ENCODE measurements at places on chromosomes 5 and 9.

- no peak for DNase-seq
These were observed 10.6 kb downstream of the AFAP1L1 start for GRCh38 chr5:149282027-149282965.

DNA sequence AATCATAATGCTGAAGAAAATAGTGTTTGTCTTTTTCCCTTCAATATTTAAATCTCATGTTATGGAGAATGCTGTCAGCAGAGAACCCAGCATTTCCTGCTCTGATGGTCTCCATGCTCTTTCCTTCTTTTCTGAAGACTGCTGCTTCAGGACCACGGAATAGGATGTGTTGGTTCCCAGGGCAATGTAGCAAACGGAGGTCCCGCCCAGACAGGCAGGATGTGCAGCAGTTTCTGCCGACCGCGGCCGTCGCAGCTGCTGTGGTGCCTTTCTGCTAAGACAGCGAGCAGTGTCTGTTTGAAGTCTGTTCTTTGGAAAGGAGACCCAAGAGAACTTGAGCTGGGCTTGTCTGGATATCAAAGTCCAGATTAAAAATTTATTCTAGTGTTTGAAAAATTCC, 654.3 kb downstream of the CCDC171 start:
- DNase-seq: no peak

DNA sequence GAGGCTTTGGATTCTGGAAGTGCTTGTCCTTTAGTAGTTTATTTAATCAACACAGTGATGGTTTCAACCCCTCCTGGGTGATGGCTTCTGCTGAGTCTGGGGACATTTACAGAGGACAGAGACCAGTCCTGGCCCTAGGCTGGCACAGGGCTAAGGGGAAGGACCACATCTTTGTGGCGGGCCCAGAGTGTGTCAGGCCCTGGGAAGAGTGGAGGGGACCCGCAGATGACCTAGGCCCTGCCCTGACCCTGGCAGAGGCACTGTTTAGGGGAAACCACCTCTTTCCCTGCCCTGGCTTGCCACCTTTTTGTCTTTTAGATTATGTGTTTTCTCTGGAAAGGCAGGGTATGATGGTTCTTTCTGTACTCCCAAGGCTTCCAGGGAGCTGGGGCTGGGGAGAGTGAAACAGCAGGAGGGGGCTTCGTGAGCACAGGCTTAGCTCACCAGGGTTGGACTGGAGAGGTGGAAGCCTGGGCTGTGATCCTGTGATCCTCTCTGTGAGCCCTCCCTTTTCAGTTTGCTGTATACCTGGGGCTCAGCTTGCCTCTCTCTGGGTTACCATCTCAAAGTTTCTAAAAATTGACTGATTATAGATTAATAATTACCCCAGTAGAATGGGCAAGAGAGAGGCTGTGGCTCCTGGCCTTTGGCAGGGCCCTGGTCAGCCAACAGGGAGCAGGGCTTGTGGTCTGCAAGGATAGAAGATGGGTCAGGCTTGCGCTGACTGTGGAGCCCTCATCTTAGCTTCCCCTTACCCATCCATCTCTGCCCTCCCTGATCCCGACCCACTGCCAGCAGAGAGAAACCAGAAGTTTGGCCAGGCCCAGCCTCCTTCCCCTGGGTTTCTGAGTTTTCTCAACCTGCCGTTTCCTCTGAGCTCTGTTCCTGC, 1.7 kb upstream of the SYNPO start:
- DNase-seq: no peak

GRCh38 chr9:125409217-125409636, 147.6 kb downstream of the GAPVD1 start:
- DNase-seq: no peak

GRCh38 chr9:3435732-3436131, 90.1 kb downstream of the RFX3 start:
- DNase-seq: no peak

- DNase-seq: no peak
These were observed 330.3 kb downstream of the NTRK2 start for GRCh38 chr9:84999788-85000187.

DNA sequence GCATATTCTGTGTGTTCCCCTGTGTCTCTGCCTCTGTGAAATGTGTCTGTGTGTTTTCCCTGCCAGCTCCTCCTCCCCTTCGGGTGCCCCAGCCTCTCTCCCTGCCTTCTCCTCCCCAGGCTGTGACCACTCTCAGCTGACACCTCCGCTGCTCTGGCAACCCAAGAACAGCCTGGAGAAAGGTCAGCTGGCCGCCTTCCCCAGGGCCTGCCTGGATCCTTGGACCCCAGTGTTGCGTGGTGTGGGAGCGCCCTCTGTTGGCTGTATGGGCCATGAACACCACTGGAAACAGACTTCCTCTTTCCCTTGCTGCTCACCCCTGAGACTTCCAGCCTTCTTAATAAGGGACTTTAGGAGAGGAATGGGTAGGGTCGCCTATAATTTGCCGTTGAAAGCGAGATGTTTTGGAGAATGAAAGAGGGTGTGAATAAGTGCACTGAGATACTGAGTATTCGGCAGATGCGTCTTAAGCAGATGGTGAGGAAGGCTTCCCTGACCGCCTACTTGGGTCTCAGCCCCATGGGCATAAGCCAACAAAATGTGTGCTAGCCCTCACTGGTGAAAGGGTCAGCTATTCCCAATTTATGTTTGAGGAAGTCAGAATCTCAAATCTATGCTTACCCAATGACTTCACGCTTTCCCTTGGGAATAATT, 114.9 kb upstream of the TRIM32 start:
- peak; percentile 81 for DNase-seq

DNA sequence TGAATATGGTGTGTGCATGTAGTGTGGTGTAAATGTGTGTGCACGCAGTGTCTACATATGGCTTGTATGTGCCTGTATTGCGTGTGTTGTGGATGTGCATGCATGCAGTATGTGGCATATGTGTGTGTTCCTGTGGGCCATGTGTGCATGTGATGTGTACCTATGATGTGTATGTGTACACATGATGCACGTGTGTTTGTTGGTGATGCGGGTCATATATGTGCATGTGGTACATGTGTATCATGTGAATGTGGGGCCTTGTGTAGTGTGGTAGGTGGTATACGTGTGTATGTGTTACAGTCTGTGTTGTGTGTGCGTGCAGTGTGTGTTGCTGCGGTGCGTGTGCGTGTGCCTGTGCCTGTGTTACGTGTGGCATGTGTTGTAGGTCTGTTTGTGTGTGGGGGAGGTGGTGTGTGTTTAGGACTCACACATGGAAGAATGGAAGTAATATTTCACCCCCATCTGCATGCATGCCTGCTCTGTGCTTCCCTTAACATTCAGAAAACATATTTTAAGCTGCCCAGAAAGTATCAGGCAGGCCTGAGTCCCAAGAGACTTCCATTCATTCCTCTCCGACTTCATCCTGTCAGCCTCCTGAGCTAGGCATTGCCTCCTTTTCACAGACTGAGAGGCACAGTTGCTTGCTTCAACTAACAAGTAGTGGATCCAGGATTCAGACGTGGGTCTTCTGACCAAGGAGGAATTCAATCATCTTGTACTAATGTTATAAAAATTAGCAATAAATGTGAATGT, 55.4 kb upstream of the RUFY1 start:
- no peak for DNase-seq

- no peak for DNase-seq
These were observed 138.7 kb upstream of the NR3C1 start for GRCh38 chr5:143541943-143542797.

GRCh38 chr5:115170134-115170928, 623 bp upstream of the TRIM36 start:
- no peak for DNase-seq

- no peak for DNase-seq
These were observed 18.7 kb upstream of the ADAM19 start for GRCh38 chr5:157594257-157594656.

DNA sequence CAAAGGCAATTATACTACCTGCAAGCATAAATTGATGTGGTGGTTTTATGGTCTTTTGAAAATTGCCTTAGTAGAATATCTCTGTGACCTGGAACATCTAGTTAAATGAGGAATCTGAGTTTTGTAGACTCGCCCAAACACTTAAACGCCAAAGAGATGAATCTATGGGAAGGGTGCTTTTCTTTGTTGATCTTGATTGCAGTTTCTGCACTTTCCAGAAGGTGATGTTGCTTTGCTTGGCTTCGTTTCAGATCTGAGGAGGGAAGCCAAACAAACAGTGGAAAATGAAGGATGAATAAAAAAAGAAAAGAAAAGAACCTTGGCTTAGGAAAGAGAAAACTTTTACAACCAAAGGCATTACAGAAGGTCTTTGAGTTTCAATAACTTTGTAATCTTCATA, 1021.2 kb downstream of the NR2F1-AS1 start:
- DNase-seq: no peak

DNA sequence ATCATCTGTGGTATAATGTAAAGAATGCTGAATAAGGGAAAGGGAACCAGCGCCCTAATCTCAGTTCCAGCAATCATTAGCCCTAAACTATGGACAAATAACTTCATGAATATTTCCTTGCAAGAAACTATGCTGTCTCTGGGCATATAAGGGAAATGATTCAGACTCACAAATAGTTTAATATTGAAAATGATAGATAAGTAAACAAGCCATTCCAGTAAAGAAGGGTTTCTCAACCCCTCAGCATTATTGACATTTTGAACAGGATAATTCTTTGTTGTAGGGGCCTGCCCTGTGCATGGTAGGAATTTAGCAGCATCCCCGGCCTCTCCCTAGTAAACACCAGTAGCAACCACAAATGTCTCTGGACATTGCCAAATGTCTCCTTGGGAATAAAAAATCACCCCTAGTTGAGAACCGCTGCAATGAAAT, 23.8 kb downstream of the C5 start:
- DNase-seq: no peak

DNA sequence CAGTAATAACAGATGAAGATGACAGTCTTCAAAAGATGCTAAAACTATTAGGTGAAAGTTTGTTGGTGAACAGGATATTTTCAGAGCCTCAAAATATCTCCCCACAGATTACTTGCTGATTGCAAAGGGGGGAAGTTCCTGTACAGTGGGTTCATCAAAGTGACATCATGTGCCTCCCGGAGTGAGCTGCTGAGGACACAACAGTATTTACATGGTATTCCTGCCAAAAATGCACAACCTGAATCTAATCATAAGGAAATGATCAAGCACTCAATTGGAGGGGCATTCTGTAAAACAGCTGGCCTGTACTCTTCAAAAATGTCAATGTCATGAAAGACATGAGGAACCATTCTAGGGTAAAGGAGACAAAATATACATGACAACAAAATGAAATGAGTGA, 18.9 kb upstream of the GLIS3 start:
- DNase-seq: no peak

GRCh38 chr5:88746438-88746882, 136.5 kb downstream of the MEF2C start:
- no peak for DNase-seq

- DNase-seq: peak; percentile 69
These were observed 25.7 kb upstream of the C5orf47 start for GRCh38 chr5:173963182-173963838.

GRCh38 chr9:133956520-133957076, 35.5 kb downstream of the VAV2 start:
- no peak for DNase-seq

- DNase-seq: no peak
These were observed 295.2 kb downstream of the ARHGAP26 start for GRCh38 chr5:143065185-143065965.

DNA sequence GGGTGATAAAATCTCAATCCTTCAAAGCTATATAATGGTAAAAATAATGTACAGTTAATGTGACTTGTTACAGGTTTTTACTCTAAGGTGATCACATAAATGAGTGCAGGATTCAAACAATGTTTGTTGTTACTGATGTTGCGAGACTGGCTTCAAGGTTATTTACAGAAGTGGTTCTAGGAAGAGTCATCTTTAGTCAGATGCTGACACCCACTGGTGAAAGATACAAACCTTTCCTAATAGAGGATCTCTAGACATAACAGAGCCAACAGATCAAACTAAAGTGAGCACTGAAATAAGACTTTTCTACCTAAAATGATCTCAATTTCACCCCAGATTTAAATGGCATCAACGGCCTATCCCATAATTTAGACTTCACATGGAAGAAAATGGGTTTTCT, 20.2 kb downstream of the ARSB start:
- peak; percentile 62 for DNase-seq

- no peak for DNase-seq
These were observed 1875.9 kb upstream of the CDH9 start for GRCh38 chr5:28914297-28914696.

GRCh38 chr5:169956126-169956525, 24.2 kb downstream of the INSYN2B start:
- DNase-seq: no peak

DNA sequence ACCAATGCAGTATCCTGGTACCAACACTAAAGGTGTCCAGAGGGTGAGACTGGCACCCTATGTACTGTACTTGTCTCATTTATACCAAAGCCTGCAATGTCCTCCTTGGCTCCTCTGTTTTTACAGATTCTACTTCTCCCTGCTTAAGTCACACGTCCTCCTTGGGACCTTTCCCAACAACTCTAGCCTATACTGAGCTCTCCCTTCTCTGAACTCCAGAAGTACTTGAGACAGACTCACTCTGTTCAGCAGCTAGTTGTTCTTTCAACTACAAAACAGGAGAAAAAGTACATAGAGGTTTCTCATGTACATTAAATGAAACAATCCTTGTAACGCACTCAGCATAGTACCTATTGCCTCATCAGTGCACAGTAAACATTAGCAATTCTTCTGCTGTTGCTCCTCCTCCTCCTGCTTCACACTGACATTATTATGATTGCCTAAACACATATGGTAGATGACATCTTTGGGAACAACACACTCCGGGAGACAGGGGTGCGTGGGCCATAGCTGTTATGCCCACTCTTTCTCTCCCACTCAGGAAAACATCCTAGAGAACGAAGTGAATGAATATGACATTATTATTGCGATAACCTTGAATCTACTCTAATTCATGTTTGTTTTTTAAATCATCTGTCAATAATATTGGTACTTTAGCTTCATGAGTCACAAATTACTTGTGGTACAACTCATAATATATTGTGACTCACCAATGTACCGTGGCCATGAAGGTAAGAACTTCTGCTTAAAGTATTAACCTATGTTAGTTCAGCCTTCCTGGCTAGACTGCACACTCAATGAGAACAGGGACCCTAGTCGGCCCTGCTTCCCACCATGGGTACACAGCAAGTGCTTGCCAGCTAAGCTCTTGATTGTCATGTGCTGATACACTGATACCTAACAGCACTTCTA, 180.3 kb upstream of the ADRA1B start:
- DNase-seq: no peak

DNA sequence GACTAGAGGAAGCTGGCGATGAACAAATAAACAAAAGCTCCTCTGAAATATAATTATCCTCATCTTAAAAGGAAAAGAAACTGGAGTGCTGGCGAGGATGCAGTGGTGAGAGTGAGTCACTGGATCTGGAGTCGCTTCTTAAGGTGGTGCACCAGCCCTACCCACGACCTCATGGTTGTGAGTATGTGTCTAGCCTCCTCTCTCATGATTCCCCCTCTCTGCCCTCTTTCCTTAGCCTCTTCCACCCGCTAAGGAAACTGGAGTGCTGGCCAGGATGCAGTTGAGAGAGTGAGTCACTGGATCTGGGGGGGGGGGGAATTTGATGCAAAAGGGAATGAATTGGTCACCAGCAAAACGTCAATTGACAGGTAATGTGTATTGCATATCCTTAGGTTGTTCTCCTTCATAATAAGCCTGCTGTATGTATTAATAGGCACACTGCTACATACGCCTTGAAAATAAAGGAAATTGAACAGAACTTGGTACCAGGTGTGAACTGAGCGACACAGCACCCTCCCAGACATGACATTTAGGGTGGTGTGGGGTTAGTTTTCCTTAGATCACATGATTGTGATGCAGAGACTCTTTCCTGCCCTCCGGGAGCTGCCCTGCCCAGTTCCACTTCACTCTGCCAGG, 36.3 kb upstream of the EBF1 start:
- DNase-seq: peak; percentile 77

- no peak for DNase-seq
These were observed 12.0 kb upstream of the CPLX2 start for GRCh38 chr5:175859422-175859821.

Measured in stromal cell of bone marrow (primary cell).